ENCODE measurements at places on chromosomes 2 and 18.

- DNase-seq, result no peak
Measured at GRCh38 chr2:175744000-175744399, 258.1 kb downstream of the LNPK start.

GRCh38 chr2:66555501-66556324 lies 120.8 kb downstream of the MEIS1 start:
- DNase-seq, result no peak

DNA sequence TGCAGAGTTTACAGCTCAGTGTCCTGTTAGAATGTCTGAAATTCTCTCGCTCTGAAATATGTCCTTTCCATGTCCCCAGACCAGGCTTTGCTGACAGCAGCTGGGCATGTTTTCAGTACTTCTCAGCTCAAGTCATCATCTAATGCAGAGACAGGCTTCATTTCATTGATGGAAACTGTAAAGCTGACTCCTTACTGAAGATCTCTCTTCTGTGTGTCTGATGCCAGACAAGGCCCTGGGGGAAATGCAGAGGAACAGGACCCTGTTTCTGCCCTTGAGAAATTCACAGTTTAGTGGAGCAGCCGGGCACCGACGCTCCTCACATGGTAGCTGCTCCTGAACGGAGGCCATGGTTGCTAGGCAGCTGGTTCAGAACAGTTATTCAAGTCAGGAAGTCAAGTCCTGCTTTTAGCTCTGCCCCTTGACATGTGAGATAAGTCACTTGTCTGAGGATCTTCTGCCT lies 24.6 kb upstream of the FZD7 start:
- no peak for DNase-seq

GRCh38 chr18:24986666-24987302 lies 365.2 kb downstream of the ZNF521 start:
- DNase-seq, result no peak

DNA sequence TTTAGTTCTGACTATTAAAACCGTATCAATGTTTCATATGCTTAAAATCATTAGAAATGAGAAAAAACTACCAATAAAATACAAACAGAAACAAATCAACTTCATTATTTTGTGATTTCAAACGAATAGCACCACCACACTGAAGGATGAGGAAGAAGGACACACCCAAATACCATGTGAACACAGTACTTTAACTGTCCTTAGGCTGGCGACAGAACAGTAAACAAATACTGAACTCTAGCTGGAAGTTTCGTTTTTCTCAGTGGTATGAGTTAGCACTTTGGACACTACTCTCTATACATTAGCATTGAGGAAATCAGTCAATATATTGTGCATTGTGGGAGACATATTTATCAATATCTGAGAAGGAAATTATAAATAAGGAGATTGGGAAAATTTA lies 202.4 kb upstream of the AGAP1 start:
- DNase-seq, result no peak

DNA sequence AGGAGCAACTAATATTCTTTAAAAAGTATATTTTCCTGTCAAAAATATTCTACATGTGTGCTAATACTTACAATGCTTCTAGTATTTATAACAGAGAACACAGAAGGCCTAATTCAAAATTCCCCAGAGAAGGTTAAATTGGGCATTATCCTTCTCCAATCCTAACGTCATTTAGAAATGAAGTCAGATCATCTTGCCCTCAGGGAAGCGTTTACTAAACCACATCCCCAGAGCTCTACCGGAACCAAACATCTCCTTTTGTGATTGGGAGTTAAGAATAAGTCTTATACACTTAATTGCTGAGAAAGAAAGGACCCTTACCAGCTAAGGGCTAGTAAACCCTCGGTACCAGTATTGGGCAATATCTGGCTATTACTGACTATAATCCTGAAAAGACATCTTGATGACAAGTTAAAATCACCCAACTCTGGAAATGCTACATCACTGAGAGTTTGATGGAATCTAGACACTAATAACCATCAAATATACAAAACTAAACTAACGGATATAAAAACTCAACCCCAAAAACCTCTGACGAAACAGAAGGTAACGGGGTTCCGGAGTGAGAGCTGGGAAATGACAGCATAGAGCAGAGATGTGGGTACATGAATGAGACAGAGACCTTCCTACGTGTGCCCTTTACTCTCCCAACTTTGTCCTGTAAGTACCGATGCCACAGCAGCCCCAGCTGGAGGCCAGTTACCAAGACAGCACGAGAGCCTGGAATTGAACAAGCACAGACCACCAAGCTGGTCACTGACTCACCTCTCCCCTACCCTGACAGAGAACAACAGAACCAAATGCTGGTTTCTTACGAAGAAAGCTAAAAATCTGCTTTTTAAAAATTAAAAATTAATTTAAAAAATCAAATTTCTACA lies 35.0 kb downstream of the WDSUB1 start:
- DNase-seq, result no peak

DNA sequence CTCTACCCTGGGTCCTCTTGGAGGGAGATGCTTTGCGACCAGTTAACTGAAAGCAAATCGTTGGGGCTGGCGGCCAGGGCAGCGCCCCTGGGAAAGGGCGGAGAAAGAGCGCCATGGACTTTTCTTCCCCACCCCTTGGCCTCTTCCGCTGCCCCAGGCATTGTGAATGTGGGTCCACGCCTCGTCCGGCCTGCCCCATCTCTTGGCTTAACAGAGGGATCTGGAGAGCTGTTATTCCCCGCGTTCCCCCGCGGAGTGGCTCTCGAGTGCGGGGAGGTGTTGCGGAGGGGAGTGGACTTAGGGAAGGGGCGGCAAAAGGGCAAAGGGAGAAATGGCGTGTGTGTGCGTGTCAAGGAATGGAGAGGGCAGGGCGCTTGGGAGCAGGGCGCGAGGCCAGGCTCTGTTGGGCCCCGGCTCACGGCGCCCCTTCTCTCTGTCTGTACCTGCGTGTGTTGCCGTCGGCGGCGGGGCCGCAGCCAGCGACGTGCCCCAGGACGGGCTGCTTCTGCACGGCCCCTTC lies 6.6 kb downstream of the EMX1 start:
- DNase-seq, result no peak

DNA sequence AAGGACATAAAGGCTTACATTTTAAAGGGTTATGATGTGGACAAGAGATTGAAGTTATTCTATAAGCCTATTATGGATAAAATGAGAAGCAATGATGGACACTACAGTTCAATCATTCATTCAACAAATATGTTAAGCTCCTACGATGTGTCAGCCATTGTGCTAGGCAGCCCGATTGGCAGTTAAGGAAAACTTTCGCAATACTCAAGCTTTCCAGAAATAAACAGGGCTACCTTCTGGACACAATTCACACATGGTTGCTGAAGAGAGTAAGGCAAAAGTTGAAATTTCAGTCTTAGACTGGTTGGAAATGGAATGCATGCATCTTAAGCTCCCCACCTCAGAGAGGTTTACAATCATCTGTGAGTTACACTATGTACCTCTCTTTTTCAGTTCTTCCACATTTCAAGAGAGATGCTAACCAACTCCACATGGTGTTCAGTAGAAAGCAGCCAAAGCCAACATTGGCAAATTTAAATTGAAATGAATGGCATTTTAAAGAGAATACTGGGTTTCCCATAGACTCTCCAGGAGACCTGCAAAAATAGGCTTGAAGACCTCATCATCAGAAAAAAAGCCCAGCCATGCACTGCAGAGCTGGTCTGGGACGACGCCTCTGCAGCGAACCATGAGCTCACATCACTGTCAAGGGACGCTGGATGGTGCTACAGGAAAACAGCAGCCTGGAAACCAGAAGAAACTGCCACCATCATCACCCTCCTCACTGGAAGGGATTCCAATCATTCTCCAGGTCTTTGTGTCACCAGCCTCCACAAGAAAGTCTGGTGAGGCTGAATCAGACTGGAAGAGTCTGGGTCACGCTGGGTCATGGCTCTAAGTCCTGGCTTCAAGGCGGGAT lies 276.3 kb downstream of the AFF3 start:
- no peak for DNase-seq

GRCh38 chr2:53576166-53576565 lies 191.4 kb upstream of the CHAC2 start:
- DNase-seq, result no peak

GRCh38 chr2:98569197-98569793 lies 39.0 kb downstream of the COA5 start:
- peak; percentile 67 for DNase-seq

- DNase-seq, result no peak
Measured at GRCh38 chr2:74597410-74597809, 42.9 kb downstream of the DOK1 start.

DNA sequence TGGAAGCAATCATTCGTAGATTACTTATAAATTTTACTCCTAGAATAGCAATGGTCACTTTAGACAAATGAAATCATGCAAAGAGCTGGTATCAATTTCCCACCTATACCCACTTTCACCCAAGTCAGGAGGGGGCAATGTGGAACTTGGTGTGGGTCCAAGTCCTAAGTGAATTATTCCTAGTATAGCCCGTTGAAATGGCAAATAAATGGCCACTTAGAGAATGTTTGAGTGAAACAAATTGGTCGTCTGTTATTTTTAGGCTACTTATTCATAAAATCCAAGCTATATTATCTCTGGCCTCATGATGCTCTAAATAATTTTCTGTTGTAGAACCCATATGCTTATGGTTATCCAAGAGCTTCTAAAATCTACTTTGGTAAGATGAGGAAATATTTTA lies 98.1 kb downstream of the MYO3B start:
- DNase-seq, result no peak

Data from stimulated activated CD4-positive, alpha-beta T cell treated with anti-CD3 and anti-CD28 coated beads, TNF-alpha, amount 100 ng/mL, for 24 hours (primary cell).